NCI-H524 (cell line): ENCODE measurements at places on chromosomes 2 and 18.

DNA sequence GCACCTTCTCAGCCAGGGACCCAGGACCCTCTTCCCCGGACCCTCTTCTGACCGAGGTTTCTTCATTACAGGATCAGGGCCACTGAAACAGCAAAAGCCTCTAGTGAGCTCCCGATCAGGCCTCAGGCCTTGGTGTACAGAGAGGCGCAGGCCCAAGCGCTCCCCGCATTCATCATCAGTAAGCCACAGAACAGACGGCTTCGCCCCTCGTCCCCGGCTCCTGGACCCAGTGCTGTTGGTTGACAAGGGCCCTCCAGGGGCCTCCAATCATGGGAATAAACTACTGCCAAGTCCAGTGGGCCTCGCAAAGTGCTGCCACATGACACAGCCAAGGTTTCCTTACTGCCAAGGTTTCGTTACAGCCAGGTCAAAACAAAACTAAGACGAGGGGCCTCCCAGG lies 111.4 kb downstream of the ZNF516 start:
- no peak for DNase-seq

- no peak for DNase-seq
Observed at GRCh38 chr2:75020476-75020875, 62.0 kb downstream of the POLE4 start.

GRCh38 chr2:239267288-239267951 lies 133.4 kb downstream of the HDAC4 start:
- DNase-seq, result no peak

GRCh38 chr2:8564475-8564874 lies 117.4 kb upstream of the ID2 start:
- no peak for DNase-seq

- DNase-seq, result no peak
Observed at GRCh38 chr2:201833781-201834180, 27.4 kb downstream of the CDK15 start.

DNA sequence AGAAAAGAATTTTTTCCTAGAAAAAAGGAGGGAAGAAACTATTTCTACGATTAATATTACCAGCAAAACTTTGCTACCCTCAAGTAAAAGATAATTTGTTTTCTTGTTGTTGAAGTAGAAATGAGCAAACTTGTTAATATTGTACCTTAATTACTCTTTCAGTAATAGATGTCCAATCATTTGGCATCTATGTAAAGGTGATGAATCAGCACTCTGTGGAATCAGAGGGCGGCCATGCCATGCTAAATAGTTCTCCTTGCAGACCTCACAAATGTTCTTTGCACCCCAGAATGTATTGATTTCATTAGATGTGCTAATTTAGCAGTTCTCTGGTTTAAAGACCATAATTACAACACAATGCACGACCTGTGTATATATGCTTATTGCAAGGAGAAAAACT lies 29.1 kb upstream of the THSD7B start:
- DNase-seq, result no peak
